ENCODE measurements at places on chromosomes 6 and 20.

- no peak for DNase-seq
Observed at GRCh38 chr6:3751077-3751729, at the start of gene PXDC1. Gene PXDC1, minus strand, starts transcription at chr6:3751713. Its CDS starts 182 bp downstream, at chr6:3751531.

- no peak for DNase-seq
Observed at GRCh38 chr6:63824722-63825121, 189.1 kb downstream of the PHF3 start.

- DNase-seq, result no peak
Observed at GRCh38 chr20:43949741-43950618, 35.3 kb downstream of the TOX2 start.

- no peak for DNase-seq
Observed at GRCh38 chr6:36955671-36956445, 1.3 kb downstream of the PI16 start.

DNA sequence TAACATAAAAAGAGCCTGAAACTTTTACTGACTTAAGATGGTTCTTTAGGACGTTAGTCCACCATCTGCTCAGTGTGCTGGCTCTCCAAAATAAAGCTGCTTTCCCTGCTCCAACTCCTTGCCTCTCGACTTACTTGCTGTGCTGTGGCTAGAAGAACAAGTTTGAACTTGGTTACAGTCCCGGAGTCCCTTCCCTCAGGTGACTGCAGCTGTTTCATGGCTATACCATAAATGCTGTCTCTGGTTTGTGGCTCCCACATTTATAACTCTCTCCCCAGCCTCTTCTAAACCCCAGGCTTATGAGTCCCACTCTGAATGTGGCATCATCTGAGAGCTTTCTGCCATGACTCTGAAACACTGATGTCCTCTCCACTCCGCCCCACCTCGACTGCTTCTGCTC is 306.4 kb upstream of the PRND start:
- DNase-seq, result no peak
